ENCODE measurements at places on chromosomes 4 and X.

DNA sequence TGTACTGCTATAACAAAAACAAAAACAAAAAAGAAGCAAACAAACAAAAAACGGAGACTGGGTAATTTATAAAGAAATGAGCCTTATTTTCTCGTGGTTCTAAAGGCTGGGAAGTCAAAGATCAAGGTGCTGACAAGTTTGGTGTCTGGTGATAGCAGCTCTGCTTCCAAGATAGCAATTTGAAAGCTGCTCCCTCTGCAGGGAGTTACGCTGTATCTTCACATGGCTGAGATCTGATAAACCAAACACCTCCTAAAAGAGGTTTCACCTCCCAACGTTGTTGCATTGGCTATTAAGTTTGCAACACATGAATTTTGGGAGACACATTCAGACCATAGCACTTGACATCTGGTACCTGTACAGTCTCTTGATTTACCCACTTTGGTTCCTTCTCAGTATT is 854.2 kb downstream of the CENPC start:
- peak; percentile 0 for DNase-seq

- DNase-seq, result no peak
These were observed 1.5 kb upstream of the PAPSS1 start for GRCh38 chr4:107721436-107722100.

GRCh38 chrX:19293606-19294325 is 50.0 kb upstream of the PDHA1 start:
- no peak for DNase-seq

GRCh38 chr4:120053911-120054310 is 12.7 kb downstream of the MAD2L1 start:
- no peak for DNase-seq

DNA sequence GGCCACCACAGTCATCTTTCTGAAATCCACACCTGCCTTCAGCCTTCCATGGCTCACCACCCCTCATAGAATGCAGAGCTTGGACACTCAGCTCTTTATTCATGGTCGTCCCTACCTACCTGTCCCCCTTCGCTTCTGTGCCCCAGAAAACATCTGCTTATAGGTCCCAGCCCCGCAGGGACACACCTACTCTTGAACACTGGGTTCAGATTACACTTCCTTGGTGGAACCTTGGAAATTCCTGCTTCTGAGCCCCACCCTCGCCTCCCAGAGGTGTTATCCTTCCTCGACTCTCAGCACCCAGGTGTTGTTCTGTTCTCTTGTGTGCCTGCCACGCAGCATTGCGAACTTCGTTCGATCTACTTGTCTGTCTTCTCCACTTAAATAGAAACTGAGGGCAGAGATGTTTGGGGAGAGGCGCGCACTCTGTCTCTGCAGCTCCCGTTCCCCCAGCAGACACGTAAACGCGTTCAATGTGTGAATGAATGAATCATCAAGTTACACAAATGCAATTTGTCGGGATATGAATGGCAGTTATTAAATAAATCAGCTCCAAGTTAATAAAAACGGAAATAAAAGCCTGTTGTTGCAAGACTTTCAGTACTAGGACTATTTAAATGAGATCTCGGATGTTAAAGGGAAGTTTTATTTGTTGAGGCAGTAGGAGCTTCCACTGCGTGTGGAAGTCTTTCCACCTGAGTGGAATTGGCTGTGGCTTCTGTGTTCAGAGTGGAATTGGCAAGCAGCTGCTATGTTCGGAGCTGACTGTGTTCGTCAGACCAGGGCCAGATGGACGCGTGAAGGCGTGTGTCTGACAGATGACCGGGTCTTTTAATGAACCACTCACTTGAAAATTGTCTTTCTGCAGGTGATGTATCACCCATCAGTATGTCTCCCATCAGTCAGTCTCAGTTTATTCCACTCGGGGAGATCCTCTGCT is 95.6 kb downstream of the STOX2 start:
- DNase-seq, result no peak

DNA sequence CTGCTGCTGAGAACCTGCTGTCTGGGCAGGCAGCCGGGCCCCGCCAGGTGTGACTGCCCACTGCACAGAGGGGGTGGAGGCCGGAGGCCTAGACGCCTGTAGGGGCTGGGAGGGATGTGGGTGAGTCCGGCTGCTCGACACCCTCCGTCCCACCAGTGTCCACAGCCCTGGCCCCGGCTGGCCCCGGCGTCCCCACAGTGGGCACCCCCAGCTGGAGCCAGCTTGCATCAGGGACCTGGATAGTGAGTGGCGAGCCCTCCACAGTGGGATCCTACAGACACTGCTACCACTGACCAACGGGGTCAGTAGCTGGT is 34.7 kb upstream of the SPON2 start:
- no peak for DNase-seq

DNA sequence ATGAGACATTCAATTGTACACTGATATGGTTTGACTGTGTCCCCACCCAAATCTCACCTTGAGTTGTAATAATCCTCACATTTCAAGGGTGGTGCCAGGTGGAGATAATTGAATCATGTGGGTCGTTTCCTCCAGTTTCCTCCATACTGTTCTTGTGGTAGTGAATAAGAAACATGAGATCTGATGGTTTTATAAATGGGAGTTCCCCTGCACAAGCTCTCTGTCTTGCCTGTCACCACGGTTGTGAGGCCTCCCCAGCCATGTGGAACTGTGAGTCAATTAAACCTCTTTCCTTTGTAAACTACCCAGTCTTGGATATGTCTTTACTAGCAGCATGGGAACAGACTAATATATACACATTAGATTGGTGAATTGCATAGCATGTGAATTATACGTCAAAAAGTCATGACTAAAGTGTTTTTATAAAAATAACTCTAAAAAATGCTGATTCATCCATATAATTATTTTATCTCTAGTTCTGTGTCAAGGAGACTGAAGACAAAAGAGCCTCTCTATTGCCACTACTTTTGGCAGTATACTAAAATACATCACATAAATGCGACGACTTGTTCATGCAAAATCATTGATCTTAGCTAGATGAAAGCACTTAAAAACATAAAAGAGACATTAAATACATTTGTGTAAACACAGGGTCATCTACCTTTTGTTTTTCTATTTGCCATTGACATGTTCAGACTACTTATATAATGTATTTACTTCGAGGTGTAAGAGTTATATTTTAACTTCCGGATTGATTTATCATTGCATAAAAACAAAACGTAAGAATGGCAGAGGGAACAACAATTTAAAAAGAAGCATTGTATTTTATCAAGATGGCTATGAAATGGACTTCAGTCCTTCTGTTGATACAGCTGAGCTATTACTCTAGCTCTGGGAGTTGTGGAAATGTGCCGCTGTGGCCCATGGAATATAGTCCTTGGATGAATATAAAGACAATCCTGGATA is 50.1 kb downstream of the YTHDC1 start:
- no peak for DNase-seq

Measured in A172 (cell line).